ENCODE measurements at places on chromosomes 4 and X. TPM values are rescaled to one million over a fixed set of nuclear protein-coding genes. Genes with fewer than 3 reads are reported as not detected.

DNA sequence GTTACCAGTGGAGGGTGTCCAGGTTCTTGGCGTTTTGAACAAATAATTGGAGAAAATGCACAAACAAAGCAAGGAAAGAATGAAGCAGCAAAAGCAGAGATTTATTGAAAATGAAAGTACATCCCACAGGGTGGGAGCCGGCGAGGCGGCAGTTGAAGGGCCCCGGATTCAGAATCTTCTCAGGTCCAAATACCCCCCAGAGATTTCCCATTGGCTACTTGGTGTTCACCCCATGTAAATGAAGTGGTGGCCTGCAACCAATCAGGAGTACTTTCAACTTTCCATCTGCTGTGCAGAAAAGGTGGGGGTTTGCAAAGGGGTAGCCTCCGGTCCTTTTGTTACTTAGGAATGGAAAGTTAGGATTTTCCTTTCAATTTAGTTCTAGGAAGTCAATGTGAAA lies 1447.0 kb downstream of the C4orf33 start:
- no peak for DNase-seq

Gene CT45A3
- not detected for total RNA-seq

DNA sequence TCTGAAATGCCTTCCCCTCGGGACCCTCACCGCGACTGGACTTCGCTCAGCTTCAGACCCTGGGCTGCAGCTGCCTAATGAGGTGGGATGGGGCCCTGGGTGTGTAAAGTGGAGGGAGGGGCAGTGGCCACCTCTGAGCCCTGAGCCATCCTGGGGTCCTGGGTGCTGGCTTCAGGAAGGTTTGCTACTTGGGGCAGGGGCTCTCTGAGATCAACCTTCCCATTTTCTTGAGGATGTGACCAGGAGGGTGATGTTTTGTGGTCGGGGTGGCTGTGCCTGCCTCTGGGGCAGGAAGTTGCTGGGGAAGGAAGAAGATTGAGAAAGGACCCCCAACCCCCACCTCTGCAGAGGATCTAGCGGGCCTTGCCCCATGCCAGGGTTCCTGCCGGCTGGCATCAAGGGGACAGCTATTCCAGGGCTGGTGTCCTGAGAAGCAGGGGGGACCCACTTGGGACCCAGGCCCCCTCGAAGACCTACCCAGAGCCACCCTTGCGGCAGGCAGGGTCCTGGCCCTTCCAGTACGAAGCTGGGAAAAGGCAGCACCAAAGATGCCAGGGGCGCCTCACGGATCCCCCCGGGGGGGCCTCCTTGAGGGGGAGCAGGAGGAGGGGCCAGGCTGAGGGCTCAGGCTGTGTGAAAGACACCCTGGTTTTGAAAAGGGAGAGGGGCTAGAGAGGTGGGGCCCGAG lies 6.5 kb downstream of the SH3BP2 start:
- no peak for DNase-seq

GRCh38 chrX:71514367-71515037 lies 18.4 kb upstream of the OGT start:
- DNase-seq: no peak

DNA sequence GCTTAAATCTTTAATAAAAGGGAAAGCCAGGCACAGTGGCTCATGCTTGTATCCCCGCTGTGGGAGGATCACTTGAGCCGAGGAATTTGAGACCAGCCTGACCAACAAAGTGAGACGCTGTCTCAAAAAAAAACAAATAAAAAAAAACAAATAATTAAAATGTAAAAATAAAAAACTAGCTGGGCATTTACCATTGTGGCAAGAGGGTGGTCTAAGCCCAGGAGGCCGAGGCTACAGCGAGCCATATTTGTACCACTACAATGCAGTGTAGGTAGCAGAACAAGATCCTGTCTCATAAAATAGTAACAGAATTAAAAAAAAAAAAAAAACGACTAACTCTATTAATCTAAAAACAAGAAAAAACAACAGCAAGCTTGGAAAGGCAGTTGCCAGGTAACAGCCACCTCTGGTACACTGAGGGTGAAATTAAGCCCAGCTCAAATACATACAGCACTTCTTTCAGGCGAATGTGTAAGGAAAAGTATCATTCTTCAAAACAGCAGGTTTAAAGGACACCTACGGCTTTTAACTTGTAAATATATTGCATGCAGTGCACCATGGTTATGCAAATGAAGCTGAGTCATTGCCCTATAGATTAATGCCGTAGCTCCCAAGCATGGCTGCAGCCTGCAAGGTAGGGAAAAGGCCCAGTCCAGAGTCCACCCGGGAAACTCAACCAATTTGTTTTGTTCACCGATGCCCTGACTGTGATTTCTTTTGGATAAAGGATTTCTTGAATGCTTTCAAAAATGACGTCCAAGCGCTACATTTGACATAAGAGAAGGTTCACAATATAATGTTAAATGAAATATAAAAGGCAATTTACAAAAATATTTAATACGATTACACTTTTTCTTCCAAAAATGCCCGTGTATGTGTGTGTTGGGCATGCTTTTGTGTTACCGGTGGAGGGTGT lies 14.5 kb upstream of the TXLNG start:
- DNase-seq: peak; percentile 80

DNA sequence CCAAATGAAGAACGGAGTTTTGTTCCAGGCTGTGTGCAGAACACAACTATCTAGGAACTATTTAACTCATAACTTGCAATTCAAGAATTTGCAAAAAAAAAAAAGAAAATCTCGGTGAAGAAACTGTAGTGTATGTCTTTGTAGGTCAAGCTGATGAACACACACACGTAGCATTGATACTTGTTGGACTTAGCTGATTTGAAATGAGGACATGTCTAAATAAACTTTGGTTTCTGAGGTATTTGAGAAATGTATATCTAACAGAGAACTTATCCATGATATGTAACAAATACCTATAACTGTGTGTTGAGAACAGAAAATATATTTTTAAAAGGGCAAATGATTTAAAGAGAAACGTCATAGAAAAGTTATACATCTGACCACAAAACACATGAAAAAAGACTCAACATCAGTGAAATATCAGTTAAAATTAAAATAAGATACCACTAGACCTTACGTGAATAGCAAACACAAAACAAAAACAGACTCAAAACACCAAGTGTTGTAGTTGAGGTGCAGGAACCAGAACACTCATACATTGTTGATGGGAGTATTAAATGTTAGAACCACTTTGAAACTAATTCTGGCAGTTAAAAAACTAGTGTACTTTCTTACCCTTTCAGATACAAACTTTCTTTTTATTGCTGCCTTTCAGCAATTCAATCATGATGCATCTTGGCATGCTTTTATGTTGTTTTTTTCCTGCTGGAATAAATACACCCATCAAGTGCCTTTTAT lies 1535.8 kb upstream of the PCDH10 start:
- DNase-seq: no peak

Gene IL21
- not detected for total RNA-seq

- no peak for DNase-seq
Measured at GRCh38 chr4:48332661-48333060, 8.7 kb upstream of the SLAIN2 start.

DNA sequence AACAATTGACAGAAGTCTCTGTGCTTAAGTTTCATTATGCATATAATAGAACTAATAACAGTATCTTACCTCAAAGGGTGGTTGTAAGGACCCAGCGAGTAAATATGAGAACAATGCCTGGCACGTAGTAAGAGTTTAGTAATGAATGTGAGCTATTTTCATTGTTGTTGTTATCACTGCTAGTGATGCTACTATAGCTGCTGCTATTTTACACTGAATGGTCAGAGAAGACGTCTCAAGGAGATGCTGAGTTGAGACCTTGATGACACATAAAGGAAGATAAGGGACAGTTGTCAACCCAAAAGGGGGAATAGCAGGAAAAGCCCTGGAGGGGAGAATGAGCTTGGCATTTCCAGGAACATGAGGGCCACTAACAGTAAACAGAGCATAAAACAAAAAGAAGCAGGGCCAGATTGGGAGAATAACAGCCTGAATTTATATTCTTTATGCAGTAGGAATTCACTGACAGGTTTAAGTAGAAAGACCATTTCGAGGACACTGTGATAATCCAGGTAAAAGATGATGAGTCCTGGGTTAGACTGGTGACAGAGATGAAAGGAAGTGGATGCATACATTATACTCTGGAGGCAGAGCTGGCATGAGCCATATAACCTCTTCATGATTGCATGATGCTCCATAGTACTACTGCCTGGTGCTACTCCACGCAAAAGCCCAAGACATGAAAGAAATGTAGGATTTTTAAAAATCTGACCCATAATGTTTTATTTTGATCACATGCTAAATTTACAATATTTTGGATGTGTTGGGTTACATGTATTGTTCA lies 23.1 kb downstream of the ATP8A1 start:
- DNase-seq: no peak

DNA sequence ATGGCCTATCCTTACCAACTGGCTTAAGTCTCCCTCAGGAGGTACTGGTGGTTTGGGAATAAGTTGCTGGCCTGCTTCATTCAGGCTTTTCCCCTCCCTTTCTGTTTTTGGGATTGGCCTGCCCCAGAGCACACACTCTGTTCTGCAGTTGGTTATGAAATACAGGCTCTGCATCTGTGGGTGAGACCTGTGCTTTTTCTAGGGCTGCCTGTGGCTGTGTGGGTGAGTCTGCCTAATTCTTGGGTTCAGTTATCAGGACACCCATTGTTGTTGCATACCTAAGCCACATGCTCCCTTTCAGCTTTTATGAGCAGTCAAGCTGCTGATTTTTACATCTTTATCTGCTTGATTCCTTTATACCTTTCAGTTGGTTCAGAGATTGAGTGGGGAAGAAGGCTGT lies 19.0 kb upstream of the CWH43 start:
- peak; percentile 48 for DNase-seq

Gene ENAM
- total RNA-seq: 0.11 TPM

GRCh38 chr4:186728631-186729271 lies 5.1 kb upstream of the FAT1 start:
- peak; percentile 61 for DNase-seq

Gene SLC9A7
- total RNA-seq: 20.8 TPM

DNA sequence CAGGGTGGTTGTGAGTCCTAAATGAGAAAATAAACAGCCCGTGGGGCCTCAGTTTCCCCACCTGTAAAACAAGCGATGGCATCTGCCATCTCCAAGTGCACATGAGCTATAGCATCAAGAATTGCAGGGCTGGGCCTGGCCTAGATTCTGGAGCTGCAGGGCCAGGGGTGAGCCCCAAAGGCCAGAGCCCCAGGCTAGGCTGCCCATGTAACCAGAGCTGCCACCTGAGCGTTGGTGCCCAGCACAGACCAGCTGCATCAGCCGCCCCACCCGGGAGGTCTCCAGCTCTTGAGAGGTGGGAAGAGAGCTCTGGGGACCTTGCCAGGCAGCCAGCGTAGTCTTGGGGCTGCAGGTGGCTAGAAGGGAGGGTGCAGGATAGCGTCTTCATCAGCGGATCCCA lies 27.0 kb upstream of the GPR78 start:
- no peak for DNase-seq

- no peak for DNase-seq
Measured at GRCh38 chr4:110867251-110867960, 244.5 kb upstream of the PITX2 start.

DNA sequence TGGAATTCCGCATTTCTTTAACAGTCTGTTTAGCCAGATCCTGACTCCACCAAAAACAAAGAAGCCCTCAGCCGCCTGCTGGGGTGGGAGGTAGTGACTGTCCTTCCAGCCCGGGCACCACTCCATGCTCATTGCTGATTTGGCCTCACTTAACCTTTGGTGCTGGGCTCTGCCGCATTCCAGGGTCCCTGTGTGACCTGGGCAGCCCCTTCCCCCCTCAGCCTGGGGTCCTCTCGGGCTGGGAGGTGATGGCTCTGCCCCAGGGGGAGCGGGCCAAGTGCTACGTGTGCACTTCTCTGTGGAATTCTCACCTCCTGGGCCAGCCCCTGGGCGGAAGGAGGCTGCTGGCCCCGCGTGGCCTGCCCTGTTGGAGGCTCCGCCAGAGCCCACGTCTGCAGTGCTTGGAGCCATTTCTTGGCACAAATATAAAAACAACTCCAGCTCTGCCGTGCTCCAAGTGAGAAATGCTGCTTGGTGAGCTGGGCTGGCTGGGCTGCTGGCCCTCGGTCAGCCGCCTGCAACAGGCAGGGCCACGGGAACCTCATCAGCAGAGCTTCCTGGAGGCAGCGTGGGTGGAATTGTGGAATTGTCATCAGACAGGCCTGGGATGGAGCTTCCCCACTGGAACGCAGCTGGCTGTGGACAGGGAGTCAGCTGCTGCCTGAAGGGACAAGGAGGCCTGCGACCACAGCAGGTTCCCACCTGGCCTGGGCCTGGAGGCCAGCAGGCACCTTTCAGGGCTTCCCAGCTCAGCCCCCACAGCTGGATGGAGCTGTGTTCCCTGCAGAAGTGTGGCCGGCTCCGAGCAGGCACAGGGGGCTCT lies 66.0 kb downstream of the TRMT44 start:
- peak; percentile 68 for DNase-seq

DNA sequence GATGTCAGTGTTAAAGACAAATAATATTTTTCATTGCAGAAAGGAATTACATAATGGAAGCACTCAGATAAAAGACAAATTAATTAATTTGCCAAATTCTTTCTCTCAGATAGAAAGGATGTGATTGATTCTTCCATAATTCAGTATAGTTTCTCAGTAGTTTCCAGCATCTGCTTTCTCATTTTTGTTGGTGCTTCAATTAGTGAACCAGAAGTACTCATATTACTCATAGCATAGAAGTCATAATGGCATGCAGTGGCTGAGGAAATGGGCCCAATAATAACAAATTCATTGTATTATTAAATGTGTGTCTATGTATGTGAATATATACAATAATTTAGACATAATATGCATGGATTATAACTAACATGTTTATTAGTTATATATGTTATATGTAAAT lies 393.3 kb upstream of the TRAM1L1 start:
- peak; percentile 20 for DNase-seq

- DNase-seq: no peak
Measured at GRCh38 chrX:77422891-77423648, 24.1 kb upstream of the FGF16 start.

Gene ARHGAP4
- total RNA-seq: 3.9 TPM

Gene SSX4B
- not detected for total RNA-seq

All from astrocyte (in vitro differentiated cells and primary cell).